ENCODE measurements at places on chromosomes 1 and 21.

- no peaks in the 10 kb centered on the region for H3K27me3 ChIP-seq
- no peaks in the 10 kb centered on the region for H3K36me3 ChIP-seq
- no peak overlapping the region for H3K27ac ChIP-seq
- DNase-seq = no peak
- no peaks in the 10 kb centered on the region for H3K4me1 ChIP-seq
Observed at GRCh38 chr1:219049501-219049900, 124.2 kb upstream of the LYPLAL1 start.

DNA sequence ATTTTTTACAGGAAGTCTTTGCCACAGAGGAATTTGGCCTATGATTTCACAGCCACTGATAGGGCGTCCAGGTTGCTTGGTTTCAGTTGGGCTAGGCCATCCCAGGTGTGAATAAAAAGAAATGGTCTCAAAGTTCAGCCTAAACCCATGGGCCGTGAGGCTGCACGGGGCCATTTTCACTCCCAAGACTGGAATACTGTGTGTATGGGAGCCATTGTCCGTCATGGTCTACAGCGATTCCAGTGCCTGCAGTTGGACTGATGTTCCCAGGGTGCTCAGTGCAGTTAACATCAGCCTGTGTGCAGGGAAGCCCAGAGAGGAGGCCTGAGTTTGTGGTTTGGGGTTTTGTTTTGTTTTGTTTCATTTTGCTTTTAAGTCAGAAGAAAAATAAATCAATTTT, 133.2 kb downstream of the ADSS2 start:
- peaks cover 5% of the 10 kb centered on the region for H3K36me3 ChIP-seq
- DNase-seq = no peak
- H3K4me3 ChIP-seq = no peak overlapping the region
- H3K27me3 ChIP-seq = no peaks in the 10 kb centered on the region

- H3K27ac ChIP-seq = no peak overlapping the region
- H3K4me3 ChIP-seq = no peak overlapping the region
- no peaks in the 10 kb centered on the region for H3K27me3 ChIP-seq
- H3K4me1 ChIP-seq = no peaks in the 10 kb centered on the region
Observed at GRCh38 chr1:208151728-208152598, 92.2 kb downstream of the PLXNA2 start.

- H3K27me3 ChIP-seq = no peaks in the 10 kb centered on the region
- peaks cover 2% of the 10 kb centered on the region for H3K36me3 ChIP-seq
- H3K27ac ChIP-seq = no peak overlapping the region
- no peak for DNase-seq
- no peak overlapping the region for H3K4me3 ChIP-seq
Observed at GRCh38 chr1:28416509-28417194, 47.1 kb downstream of the PHACTR4 start.

GRCh38 chr1:160093624-160094290, 4.7 kb downstream of the IGSF8 start:
- H3K27ac ChIP-seq = no peak overlapping the region
- peaks cover 19% of the 10 kb centered on the region for H3K4me1 ChIP-seq
- H3K27me3 ChIP-seq = no peaks in the 10 kb centered on the region
- no peak overlapping the region for H3K4me3 ChIP-seq
- DNase-seq = no peak

- H3K27ac ChIP-seq = no peak overlapping the region
- peaks cover 2% of the 10 kb centered on the region for H3K36me3 ChIP-seq
- no peaks in the 10 kb centered on the region for H3K27me3 ChIP-seq
- no peak for DNase-seq
- peaks cover 24% of the 10 kb centered on the region for H3K4me1 ChIP-seq
Observed at GRCh38 chr1:10031461-10031860, 1.3 kb upstream of the UBE4B start.

All from activated CD4-positive, alpha-beta T cell treated with anti-CD3 and anti-CD28 coated beads for 36 hours (primary cell).